ENCODE measurements at places on chromosomes 1 and 21.
A peak's percentile ranks its signal among the peaks of the same experiment; 100 is the strongest.

GRCh38 chr1:34831721-34832246 lies 27.8 kb downstream of the SMIM12 start:
- no peak for DNase-seq

DNA sequence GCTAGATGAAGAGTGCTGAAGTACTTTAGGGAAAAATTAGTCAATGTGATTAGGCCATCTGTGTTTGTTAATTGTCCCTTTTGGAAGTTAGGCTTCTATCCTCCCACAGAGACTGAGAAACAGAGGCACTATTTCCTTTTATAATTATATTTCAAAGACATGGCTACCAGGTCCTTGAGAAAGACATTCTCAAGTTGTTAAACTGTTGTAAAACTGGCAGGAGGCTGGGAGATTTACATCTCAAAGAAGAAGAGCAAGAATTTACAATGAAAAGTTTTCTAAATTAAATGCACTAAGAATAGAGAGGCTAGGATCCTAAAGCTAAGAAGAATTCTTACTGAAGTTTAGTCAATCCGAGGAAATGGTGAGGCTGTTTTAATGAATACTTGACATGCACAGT lies 74.0 kb upstream of the BRINP3 start:
- no peak for DNase-seq

GRCh38 chr1:173496757-173497320 lies 19.7 kb downstream of the PRDX6 start:
- no peak for DNase-seq

DNA sequence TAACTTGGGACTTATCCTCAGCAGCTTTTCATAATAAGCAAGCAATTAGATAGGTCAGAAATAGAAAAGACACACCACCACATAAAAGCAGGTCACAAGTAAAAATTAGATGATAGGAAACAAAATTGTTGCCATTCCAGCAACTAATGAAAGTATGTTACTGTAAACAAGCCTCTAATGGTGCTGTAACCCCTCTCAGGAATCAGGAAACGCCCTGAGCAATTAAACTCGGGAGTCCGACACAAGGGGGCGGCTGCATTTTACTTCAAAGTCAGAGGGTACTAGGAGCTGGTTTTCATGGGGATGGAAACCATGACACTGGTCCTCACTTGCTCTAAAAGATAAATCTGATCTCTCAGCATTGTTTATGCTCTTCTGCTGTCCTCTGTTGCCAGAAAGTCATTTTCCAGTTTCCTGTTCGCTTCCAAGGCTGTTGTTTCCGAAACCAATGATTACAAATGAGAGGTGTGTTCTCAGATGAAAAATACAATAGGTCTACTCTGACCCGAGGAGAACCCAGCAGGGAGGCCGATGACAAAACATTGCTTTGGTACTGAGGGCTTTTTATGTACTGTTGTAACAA lies 93.4 kb downstream of the TGFBR3 start:
- no peak for DNase-seq

DNA sequence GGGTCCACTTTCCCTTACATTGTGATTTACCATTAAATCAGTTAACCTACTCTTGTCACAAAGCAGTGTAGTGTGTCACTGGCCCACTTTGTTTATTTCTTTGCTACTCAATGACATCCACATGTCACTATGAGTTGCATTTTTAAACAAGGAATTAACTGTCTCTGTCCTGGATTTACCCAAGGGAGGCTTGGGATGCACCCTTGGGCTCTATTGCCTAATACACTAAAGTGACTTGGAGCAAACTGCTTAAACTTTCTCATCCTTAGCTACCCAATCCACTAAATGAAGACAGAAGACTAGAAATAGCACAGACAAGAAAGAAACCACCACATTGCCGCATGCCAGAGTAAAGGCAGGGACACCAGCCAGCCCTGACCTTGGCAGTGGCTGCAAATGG lies 136.2 kb upstream of the TIAM1 start:
- no peak for DNase-seq

GRCh38 chr1:119868176-119868575 lies 28.1 kb downstream of the ADAM30 start:
- DNase-seq = no peak

- DNase-seq = no peak
Observed at GRCh38 chr1:54842963-54843362, 41.8 kb upstream of the TTC22 start.

DNA sequence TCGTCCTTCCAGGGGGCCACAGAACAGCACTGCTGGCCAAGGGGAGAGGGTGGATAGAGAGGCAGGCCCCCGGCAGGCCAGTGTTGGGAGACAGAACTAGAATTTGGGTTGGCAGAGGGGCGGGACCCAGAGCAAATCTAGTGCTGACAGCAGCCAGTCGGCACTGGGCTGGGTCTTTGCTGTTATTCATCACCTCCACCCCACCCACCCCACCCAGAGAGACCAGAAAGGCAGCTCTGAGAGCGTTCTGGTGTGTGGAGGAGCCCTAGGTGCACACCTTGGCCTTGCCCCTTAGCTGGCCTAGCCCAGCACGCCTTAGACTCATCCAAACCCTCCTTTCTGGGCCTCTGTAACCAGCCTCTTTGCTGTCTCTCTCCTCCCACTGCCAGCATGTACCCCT lies 6.4 kb upstream of the PKP1 start:
- no peak for DNase-seq

DNA sequence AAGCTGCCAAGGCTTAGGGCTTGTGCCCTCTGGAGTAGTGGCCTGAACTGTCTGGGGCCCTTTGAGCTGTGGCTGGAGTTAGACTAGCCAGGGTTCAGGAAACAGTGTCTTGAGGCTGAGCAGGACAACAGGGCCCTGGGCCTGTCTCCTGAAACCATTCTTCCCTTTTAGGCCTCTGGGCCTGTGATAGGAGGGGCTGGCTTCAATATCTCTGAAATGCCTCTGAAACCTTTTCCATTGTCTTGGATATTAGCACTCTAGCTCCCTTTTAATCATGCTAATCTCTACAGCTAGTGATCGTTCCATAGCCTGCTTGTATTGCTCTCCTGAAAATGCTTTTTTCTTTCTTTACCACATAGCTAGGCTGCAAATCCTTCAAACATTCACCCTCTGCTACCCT lies 135.3 kb downstream of the ADGRL4 start:
- DNase-seq = no peak

- no peak for DNase-seq
Observed at GRCh38 chr21:39137248-39138178, 45.7 kb downstream of the PSMG1 start.

GRCh38 chr1:199009447-199009846 lies 370.6 kb downstream of the PTPRC start:
- no peak for DNase-seq

DNA sequence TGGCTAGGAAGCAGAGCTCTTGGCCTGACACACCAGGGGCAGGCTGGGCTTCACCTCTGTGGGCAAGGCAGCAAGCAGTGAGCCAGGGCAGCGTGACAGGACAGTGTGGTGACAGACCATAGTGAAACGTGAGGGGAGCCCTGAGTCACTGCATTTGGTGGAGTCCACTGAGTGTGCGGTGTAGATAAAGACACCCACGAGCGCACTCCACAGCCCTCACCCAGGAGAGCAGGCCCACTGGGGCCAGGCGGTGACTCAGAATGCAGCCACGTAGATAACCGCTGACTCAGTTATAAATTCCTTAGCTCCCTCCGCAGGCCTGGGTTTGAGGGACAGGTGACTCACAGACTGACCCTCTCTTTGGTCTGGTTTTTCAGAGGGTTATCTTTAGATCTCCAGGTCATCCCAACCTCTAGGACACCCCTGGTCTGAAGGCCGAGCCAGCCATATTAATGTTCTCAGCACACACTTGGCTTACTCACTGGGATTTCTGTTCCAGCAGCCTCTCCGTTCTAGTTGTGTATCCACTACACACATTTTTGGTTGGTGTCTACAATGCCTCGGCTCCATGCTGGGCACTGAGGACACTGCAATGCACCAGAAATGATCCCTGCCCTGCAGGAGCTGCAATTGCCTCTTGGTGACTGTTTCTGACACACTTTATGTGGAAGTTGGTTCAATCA lies 90.2 kb upstream of the TSPAN2 start:
- no peak for DNase-seq

DNA sequence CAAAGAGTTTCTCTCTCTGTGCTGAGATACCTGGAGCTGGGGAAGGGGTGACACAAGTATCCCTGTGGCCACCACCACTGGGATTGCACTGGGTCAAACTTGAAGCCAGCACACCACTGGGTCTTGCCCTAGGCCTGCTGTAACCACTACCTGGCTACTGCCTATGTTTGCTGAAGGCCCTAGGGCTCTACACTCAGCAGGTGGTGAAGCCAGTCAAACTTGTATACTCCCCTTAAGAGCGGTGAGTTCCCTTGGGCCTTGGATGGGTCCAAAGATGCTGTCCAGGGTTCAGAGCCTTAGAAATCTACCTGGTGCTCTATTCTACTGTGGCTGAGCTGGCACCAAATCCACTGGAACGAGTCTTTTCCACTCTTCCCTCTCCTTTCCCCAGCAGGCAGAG lies 47.0 kb upstream of the WDR26 start:
- no peak for DNase-seq

DNA sequence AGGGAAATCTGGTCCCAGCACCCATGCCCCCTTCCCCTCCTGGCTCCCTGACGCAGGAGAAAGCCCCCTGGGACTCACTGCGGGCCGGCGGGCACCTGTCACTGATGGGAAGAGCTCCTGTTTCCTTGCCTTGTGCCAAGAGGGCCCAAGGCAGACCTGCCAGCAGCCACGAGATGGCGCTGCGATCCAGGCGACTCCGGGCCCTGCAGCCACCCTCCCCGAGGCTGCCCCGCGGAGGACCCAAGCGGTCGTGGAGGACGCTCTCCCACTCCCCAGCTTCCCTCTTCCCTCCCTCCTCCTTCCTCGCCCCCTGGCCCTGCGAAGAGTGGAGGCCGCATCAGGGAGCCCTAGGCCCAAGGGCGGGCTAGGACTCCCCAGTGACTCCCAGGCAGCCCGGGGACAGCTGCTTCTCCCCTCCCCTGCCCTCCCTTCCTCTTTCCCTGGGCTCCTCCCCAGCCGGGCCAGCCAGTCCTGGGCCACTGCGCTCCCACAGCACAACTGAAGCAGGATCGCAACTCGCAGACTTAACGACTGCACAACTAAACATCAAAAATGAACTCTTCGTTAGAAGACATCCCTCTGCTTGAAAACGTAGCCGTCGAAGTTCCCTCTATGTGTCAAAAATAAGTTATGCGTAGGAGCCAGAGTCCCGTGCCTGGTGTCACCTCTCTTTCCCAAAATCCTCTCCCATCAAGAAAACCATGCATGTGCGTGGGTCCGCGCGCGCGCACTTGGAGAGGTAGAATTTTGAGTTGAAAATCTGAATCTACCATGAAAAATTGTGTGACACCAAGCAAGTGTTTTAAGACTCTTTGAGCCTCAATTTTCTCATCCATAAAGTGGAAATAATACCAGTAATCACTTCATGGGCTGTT lies 34.2 kb downstream of the BATF3 start:
- DNase-seq = peak; percentile 72

GRCh38 chr1:176501599-176501998 lies 38.6 kb downstream of the PAPPA2 start:
- DNase-seq = no peak

- DNase-seq = no peak
Observed at GRCh38 chr1:187646536-187647107, 817.9 kb downstream of the PLA2G4A start.

GRCh38 chr1:212586206-212587015 lies 22.1 kb upstream of the ATF3 start:
- DNase-seq = no peak

DNA sequence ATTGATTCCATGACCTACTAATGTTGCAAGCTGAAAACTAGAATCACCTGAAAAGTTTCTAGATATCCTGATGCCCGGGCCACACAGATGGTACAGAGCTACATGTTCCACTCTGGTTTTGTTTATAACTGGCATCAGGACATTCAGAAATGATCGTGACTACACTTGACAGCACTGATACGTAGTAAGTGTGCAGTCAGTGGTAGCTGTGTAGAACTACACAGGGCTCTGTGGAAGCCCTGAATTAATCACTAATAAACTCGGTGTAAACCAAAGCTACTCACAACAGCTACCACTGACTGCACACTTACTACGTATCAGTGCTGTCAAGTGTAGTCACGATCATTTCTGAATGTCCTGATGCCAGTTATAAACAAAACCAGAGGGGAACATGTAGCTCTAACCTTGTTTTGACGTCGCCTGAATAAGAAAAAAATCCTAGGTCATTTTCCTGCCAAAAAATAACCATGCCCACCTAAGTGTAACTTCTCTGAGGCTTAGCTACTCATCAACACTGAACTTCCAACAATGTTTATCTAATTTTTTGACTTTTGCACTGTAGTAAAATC lies 149.7 kb downstream of the TGFBR3 start:
- DNase-seq = no peak

- DNase-seq = no peak
Observed at GRCh38 chr1:166351676-166352075, 184.9 kb upstream of the FAM78B start.

- DNase-seq = no peak
Observed at GRCh38 chr21:26972192-26972591, 5.3 kb upstream of the ADAMTS5 start.

DNA sequence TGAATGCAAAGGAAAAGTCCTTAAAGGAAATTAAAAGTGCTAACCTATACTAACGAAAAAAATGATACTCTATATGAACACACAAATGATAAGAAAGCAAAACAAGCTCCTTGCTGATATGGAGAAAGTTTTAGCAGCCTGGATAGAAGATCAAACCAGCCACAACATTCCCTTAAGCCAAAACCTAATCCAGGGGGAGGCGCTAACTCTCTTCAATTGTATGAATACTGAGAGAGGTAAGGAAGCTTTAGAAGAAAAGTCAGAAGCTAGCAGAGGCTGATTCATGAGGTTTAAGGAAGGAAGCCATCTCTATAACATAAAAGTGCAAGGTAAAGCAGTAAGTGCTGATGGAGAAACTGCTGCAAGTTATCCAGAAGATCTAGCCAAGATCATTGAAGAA lies 3.4 kb downstream of the KRTAP23-1 start:
- DNase-seq = no peak

GRCh38 chr1:201139306-201139705 lies 12.3 kb upstream of the ASCL5 start:
- no peak for DNase-seq

DNA sequence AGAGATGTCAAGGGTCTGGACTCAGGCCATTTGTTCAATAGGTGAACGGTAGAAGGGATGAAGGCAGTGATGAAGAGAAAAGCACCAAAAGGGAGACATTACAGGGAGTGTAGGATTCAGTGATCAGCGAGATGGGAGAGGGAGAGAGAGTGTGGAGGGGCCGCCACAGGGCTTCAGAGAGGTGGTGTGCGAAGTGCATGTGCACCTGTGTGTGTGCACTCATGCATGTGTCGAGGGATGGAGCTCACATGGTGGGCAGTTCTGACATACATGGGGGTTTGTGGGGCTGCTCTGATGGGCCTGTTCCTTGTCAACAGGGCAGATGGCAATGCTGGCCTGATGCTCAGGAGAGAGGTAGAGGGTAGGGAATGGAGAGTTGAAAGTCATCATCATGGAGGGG lies 11.4 kb upstream of the KCNA2 start:
- DNase-seq = no peak

DNA sequence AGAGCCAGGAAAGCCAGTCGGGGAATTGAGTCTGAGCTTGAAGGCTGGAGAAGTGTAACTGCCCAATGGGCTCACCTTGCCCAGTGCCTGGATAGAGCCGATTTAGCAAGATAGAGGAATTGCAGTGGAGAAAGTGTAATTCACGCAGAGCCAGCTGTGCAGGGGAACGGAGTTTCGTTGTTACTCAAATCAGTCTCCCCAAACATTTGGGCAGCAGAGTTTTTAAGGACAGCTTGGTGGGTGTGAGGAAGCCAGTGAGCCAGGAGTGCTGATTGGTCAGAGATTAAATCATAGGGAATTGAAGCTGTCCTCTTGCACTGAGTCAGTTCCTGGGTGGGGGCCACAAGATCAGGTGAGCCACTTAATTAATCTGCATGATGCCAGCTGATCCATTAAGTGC lies 28.4 kb upstream of the NLRP3 start:
- no peak for DNase-seq

- DNase-seq = peak; percentile 27
Observed at GRCh38 chr1:205582471-205583291, 49.1 kb downstream of the ELK4 start.
